GM20000 (cell line): ENCODE measurements at places on chromosomes 3 and 15.

DNA sequence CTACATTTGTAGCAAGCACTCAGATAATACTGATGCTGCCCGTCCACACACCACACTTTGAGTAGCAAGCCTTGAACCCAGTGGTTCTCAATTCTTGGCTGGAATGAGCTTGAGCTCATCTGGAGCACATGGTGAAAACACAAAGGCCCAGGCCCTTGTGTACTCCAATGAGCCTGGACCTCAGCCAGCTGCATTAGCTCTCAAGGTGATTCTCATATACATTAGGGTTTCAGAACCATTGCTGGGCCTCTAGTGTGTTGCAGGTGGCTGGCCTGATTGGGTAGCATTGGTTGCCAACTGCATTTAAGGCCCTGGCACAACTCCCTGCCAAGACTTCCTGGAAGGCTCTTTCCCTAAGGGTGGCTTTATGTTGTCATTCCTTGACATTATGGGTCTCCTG lies 23.4 kb upstream of the ZFAND6 start:
- DNase-seq, result no peak

GRCh38 chr3:133996251-133996661 lies 33.5 kb downstream of the SLCO2A1 start:
- DNase-seq, result no peak

- DNase-seq, result no peak
These were observed 59.8 kb downstream of the TP53BP1 start for GRCh38 chr15:43433165-43433564.

DNA sequence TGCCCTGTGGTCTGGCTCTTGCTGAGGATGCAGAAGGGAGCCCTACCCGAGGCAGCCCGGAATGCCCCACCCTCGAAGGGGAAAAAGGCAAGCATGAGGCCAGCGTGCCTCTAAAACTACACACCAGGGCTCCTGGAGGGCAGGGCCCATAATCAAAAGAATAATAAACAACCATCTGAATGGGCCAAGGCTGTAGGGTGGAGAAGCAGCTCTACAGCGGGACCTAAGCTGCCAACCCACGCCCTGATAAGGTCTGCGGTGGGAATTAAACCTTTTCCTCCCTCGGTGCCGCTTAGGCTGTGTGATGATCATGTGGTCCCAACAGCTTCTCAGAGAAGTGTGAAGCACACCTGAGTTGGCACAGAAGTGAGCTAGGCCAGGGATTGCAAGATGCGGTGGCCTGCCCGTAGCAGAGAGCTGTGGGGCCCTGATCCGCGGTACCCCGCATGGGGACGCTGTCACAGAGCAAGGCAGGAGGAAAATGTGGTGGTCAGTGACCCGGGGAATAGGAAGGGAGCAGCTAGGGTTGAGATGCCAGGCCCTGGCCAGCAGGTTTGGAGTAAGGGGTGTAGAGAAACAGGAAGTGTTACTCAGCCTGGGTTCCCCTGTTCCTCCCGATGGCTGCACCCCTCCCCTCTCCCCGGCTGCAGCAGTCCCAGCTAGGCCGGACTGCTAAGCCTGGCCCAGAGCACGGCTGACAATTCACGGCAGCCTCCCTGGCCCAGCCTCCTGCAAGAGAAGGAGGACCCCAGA lies 1.1 kb upstream of the C15orf62 start:
- DNase-seq, result peak; percentile 45

- DNase-seq, result no peak
These were observed 81.7 kb upstream of the TLE3 start for GRCh38 chr15:70179309-70179892.

- DNase-seq, result no peak
These were observed 15.4 kb upstream of the CSPG4 start for GRCh38 chr15:75727851-75728715.

DNA sequence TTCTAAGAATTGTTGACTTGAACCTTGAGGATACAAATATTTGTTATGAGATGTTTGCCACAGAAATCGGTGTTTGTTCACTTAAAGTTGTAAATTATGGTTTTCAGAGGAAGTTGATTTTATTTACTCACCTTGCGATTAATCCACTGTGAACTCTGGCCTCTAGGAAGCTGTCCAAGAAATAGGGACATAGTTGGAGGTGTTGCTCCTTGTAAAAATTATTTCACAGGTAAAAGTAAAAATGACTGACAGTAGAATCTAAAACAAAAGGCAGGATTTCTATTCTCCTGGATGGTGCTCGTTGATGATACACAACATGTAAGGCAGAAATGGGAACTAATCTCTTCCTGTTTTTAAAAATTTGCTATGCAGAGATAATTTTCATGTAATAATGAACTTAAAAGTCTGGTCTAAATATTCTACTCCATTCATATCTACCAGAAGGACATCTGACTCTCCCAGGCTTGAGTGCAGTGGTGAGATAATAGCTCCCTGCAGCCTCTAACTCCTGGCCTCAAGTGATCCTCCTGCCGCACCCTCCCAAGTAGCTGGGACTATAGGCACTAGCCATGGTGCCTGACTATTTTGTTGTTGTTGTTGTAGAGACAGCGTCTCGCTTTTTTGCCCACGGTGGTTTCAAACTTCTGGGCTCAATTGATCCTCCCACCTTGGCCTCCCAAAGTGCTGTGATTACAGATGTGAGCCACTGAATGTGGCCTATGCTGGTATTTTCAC lies 17.1 kb upstream of the LZTFL1 start:
- DNase-seq, result no peak

DNA sequence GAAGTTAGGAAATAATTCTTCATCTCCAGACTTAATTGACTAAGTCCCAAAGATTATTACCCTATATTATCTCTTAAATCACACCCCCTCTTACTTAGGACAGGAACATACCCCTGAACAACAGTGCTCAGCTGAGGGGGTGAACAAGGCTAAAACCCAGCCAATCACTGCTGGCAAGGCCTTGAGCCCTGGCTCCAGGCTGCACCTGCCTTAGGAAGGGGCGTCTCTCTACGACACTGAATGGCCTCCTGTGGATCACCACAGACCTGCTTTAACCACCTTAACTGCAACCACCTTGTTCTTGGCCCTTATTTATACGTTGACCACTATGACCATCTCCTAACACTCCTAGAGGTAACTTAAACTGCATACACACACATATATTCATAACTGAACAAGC lies 267.4 kb upstream of the THBS1 start:
- no peak for DNase-seq

DNA sequence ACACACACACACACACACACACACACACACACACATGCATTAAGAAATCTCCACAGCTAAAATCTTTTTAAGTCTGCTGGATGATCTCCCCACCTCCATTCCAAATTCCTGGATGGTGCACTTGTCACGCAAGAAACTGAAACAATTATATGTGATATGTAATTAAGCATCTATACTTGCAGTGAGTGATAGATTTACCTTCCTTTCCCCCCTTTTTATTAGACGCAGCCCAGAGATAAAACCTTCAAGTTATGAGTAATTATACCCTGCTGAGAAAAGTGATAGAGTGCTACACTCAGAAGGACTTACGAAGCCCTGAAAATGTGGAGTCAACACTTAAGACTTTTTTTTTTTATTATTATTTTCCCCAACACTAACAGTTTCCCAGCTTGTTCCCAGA lies 255.2 kb downstream of the LSAMP start:
- no peak for DNase-seq

DNA sequence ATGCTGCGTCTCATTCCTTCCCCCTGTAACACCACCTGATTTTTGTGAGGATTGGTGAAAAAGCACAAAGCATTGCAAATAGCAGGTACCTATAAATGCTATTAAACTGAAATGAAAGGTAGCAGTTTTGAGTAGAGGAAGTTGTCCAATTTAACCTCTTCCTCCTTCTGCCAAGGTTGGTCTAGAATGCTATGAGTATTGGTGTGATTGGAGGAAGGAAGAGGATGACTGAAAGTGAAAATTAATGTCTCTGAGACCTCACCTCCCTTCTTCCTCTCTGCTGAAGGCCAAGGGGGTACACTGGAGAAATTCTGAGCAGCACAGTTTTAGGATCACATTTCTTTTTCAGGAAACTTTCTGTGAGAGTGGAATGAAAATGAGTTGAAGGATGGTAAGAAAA lies 94.4 kb downstream of the DTWD1 start:
- no peak for DNase-seq

GRCh38 chr3:51845129-51845528 lies 16.3 kb upstream of the IQCF2 start:
- DNase-seq, result no peak

GRCh38 chr3:117964814-117965213 lies 1069.8 kb downstream of the IGSF11 start:
- DNase-seq, result no peak

DNA sequence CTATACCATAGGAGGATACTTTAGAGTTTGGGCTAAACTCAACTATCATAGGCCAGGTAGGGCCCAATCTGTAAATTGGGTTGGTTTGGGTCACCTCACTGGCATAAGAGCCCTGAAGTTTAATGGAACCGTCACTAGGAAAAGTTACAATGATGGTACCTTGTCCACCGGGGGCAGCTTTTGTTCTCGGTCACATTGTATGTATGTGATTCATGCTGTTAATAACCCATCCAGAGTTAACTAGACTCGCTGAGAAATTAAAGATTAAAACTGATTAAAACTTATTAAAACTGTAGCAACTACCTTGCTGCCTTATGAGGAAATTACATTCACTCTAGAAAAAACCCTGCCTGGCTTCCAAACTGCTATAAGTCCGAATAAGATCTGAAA lies 145.0 kb upstream of the TMCO5A start:
- no peak for DNase-seq

DNA sequence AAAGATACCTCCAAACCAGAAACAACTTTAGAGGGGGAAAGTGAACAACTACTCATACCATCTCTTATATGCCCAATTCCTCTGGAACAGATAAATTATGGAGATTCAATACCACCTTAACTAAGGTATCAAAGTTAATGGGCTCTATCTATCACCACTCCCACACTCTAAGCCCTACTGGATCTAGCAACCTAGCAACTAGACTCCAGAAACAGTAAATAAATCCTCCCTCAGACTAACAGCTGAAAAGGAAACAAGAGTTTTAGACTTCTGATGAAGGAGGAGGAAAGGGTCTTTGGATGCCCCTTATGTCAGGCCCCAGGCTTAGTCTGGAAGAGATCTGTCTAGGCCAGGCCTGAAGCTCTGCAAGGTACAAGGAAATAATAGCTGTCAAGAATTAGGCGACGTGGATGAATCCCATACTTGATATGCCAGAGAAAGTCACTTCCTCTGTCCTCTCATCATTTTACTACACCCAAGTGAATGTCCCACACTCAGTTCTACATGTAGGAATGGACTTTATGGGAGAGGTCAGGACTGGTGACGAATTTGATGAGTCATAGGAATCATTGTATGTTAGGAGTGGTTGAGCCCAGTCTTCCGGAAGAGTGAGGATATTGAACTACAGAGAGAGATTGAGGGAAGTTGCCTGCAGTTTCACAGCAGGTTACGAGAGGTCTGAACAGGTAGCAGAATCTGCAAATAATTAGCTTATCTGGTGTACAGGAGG lies 113.8 kb downstream of the AKAP13 start:
- no peak for DNase-seq

DNA sequence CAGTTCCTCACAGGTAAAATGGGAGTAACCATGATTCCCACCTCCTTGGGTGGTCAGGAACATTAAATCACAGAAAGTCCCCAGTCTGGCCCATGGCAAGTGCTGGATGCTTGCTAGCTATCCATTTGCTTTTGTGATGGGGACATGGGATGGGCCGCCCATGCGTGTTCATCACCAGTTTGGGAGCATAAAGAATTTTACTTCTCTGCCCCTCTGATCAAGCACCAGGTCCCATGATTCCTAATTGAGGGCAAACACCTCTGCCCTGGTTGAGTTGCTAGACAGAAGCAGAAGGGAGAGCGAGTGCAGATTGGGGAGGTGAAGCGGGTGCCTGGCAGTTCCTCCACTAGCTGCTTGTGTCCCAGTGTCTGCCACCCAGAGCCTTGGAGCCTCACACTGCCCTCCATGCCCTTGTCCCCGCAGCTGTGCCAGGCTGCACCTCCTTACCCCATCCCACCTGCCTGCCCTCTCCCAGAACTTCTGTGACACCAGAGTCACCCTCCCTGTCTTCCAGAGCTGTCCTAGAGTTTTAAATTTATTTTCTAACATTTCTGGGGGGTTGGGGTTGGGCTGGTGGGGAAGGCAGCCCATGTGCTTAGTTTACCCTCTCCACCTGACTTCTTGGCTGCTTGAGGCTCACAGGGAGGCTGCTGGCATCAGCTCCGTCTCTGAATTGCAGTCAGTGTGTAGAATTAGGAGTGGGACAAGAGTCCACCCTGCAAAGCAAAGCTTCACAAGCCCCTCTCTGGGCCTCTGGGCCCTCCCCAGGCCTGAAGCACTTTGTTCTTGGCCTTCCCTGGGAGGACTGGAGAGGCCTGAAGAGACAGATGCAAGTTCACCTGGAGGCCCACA lies 18.4 kb downstream of the CFAP100 start:
- DNase-seq, result no peak

DNA sequence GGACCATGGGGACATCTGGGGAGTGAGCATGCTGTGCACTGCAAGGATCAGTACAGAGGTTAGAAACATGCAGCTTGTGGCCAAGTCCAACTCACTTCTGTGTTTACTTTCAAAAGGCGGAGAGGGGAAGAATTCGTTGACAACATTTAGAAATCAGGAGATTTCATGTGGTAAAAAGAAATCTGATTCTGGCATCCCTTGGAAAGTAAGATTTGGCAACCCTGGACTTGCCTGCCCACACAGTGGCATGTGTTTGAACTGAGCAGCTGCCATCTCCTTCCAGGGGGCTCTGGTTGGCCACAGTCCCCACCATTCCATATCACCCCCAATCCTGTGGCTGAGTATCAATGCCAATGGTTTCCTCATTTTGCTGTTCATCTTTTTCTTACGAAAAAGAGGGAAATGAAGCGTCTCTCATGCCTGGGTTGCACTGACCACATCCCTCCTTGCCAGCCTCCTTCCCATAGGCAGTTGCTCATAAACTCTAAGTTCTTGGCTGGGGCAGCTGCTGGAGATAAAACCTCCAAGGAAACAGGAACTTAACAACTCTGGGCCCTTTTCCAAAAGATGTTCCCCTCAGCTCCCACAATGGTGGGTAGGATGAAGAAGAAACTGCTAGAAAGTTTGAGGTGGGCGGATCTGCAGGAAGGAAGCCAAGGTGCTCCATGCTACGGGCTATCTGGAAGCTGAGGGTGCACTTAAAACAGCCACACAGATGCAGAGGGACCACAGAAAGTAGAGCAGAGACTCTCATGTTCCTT lies 29.2 kb downstream of the SLC6A11 start:
- DNase-seq, result no peak

- no peak for DNase-seq
These were observed 71.8 kb downstream of the DTWD1 start for GRCh38 chr15:49692514-49693090.

DNA sequence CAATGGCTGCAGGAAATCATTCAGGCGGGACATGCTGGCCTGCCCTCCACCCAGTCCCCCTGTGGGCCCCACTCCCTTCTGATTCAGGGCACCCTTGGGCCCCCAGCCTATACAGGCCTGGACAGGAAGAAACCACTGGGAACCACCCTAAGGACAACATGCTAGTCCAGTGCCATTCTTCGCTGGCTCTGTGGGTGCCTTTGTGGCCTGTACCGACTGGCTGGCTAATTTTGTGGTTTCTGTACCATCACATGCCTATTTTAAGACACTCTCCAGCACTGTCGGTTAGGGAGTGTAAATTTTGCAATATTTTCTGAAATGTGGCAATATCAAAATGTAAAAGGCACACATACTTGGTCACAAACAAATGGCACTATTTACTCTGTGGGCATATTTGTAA lies 61.4 kb upstream of the POLG start:
- DNase-seq, result no peak

GRCh38 chr3:134340982-134341365 lies 33.3 kb downstream of the AMOTL2 start:
- no peak for DNase-seq
